ENCODE measurements at places on chromosomes 6 and 20.

DNA sequence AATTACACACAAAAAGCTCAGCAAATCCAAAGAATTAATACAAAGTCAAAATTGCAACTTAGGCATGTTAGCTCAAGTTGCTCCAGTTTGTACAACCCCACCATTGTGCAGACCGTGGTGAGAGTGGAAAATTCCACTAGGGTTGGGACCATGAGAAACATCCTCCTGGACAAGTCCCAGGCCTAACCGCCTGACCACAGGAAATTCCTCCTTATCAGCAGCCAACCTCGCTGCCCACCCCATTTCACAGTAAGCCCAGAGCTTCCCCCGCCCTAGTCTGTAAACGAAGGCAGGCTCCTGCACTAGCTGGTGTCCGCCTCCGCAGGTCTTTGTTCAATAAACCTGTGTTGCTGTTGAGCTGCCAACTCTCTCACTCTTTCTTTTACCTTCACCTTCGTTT is 1023.3 kb downstream of the EYS start:
- no peak for DNase-seq

DNA sequence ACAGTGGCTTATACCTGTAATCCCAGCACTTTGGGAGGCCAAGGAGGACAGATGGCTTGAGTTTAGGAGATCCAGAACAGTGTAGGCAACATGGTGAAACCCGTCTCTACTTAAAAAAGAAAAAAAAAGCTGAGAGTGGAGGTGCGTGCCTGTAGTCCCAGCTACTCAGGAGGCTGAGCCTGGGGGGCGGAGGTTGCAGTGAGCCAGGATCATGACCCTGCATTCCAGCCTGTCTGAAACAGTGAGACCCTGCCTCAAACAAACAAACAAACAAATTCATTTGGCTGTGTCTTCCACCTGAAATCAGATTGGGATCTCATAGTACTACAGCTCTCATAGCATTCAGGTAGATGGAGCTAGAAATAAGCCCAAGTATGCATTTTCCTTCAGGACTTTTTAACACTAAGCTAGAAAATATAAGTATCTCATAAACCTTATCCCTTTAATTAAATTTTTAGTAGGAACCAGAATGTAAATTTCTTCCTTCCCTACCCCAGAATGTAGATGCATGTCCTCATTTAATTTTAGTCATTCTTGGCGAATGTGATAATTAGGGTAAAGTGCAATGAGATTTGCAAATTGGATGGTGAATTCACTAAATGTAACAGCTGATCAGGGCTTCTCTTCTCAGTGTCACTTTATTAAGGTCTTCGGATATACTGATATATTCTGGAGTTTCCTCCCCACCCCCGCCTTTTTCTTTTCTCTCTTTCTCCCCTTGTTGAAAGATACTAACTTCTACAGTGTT is 190.4 kb downstream of the CDKAL1 start:
- DNase-seq = no peak

DNA sequence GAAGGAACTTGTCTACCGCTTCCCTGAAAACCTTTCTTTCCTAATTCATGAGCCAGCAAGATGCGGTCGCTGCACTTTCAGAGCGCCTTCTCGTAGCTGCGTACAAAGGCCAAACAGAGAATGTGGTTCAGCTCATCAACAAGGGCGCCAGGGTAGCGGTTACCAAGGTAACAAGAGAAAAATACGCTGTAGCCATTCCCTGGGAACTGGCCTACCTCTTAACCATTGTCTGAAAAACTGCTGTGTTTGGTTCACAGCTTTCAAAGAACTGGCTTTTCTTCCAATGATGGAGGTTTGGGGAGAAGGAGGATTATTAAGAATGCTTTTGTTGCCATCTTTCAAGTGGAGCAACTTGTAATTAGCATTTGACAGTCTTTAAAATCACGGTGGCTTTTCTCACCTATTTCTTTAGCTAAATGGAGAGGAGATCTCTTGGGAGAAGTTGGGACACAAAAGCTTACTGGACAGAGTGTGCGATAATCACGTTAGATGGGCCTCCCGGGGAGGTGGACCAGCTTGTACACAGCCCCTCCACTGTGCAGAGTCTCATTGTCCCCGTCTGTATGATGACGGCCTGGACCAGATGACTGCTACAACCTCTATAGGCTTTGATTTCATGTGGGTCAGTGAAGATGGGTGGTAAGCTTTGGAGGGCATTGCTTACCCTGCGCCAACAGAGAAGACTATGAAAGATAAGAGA is 71.5 kb downstream of the LYRM2 start:
- DNase-seq = no peak

- peak; percentile 9 for DNase-seq
Observed at GRCh38 chr20:33859157-33859695, 48.1 kb downstream of the CHMP4B start.

DNA sequence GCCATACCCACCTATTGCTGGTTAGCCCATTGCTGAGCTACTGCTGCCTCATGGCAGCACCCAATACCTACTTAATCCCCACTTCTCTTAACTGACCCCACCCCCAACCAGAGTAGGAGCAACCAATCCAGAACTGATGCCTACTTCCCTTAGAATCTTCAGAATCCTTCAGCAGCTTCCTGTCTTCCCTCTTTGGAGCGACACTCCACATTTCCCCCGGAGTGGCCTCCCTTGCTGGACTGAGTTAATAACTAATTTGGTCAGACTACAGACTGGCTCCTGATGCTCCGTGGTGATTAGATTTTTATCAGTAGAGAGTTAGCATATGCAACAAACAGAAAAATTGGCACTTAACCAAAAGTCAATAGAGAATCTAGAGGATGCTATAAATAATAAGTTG is 51.2 kb upstream of the UBR2 start:
- no peak for DNase-seq

- DNase-seq = no peak
Observed at GRCh38 chr6:35027807-35028206, 113.3 kb downstream of the TCP11 start.

- DNase-seq = peak; percentile 50
Observed at GRCh38 chr20:5528719-5529256, 212.0 kb upstream of the PROKR2 start.

DNA sequence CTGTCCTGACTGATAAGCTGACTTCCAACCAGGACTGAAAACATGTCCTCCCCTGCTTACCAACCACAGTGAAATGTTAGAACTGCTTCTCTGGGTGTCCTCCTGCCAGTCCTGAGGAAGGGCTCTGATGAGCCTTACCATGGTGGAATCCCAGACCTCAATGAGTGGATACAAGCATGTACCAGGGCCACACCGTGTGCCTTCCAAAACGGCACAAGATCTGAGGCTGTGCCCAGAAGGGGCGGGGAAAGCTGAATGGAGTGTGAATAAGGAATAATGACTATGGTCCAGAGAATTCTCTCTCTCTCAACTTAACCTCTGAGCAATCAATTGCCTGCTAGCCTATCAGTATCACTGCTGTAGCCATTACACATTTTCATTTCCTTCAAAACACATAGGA is 51.7 kb downstream of the PDE10A start:
- DNase-seq = peak; percentile 29

DNA sequence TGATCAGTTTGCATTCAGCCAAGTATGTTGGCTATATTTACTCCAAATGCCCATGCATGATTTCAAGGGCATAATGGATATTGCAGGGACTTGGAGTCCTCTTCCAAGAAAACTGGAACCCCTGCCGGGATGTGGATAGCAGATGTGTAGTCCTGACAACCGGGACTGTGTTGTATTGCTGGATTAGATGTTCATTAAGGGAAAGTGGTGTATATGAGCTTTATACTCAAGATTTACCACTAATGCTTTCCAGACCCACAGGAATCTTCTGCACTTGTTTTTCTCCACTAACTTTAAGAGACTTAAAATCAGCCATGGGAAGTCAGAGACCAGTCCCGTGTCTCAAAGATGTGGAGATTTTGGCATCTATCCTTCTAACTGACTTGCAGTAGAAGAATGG is 770.9 kb downstream of the HDGFL1 start:
- no peak for DNase-seq

GRCh38 chr6:12408752-12409151 is 118.6 kb downstream of the EDN1 start:
- no peak for DNase-seq

GRCh38 chr6:36656441-36656840 is 22.1 kb upstream of the CDKN1A start:
- peak; percentile 97 for DNase-seq

- no peak for DNase-seq
Observed at GRCh38 chr20:4681991-4682401, 39.7 kb upstream of the PRND start.

- no peak for DNase-seq
Observed at GRCh38 chr6:4802312-4802935, 26.2 kb downstream of the CDYL start.

DNA sequence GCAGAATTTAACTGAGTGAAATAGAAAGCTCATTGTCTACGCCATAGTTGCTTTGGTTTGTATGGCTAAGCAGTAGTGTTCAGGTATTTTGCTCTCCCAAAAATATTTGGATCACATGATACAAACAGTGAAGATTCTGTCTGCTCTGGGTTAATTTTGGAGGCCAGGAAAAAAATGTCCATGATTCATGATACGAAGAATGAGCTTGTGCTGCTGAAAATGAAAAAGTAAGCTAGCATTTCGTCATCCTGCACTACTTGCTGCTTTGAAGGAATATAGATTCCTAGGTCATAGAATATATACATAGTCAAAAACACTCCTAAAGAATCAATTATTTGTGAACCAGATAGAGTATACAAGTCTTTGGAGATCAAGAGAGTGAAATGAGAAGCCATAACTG is 8.3 kb downstream of the WRNIP1 start:
- DNase-seq = no peak

GRCh38 chr6:36252005-36252404 is 17.9 kb upstream of the PNPLA1 start:
- no peak for DNase-seq

DNA sequence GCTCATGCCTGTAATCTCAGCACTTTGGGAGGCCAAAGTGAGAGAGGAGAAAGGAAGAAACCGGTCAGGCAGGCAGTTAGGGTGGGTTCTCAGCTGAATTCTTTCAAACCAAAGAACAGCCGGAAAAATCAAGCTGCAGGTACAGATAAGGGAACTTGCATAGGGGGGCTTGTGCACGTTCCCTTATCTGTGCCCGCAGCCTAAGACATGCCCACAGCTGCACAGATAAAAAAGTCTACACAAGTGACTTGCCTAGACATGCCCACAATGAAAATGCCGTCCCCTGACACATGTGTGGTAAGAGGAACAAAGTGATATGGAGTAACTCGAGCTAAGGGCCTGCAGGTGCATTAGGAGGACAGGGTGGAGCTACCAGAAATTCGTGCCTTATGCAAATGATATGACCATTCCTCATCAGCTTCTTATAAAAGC is 175.8 kb upstream of the SALL4 start:
- no peak for DNase-seq

DNA sequence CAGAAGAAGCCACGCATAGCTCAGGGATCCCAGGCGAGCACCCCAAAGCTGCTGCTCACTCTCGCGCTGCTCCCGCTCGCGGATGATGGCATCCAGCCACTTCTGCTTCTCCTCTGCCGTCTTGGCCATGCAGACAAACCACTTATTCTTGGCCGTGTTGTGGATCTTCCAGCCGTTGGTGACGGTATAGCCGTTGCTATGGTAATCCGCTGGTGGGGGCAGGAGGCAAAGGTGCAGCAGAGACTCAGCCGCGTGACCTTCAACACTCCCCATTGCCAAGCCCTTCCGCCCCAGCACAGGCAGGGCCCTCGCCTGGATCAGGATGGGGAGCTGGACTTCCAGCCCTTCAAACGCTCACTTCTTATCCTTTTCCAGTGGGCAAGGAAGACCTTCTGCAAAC is 136.9 kb downstream of the PREX1 start:
- no peak for DNase-seq

DNA sequence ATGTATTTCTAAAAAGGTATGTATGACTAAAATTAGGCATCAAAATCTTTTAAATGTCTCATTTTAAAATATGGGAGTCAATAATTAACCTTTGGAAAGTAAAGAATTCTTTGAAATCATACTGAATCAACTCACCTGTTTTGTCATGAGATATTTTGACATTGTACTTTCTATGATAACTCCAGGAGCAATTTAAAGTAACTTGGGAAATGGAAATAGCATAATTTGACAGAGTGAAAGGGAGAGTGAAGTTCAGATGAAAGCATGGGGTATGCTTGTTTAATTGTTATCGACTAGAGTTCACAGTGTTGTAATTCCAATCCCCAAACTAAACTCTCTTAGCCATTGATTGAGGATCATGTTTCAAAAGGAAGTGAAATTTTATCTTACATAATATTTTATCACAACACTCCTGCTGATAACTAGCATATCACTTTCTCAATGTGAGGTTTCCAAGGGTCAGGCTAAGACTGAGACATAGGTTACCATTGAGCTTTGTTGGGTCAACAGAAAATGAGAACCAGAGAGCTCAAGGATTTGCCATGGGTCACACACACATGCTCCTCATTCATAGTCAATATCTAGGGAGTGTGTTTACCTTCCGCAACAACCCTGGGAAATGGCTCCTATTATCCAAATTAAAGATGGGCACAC is 2.3 kb downstream of the GSTA1 start:
- no peak for DNase-seq

DNA sequence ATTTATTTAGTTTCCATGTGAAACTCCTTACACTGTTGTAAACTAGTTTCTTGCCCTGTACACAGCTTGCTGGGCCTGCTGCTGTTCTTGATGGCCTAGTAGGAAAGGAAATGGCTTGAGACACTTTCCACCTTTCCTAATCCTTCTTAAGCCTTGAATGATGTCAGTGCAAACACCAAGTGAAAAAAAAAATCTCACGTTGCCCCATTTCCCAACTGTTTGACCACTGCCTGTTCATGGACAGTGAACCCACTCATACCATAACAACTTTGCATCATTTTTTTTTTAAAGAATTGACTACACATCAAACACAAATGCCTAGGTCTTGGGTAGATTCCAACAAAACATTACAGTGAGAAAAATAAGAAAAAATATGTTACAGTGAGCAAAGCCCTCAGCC is 653.6 kb upstream of the FLRT3 start:
- no peak for DNase-seq

DNA sequence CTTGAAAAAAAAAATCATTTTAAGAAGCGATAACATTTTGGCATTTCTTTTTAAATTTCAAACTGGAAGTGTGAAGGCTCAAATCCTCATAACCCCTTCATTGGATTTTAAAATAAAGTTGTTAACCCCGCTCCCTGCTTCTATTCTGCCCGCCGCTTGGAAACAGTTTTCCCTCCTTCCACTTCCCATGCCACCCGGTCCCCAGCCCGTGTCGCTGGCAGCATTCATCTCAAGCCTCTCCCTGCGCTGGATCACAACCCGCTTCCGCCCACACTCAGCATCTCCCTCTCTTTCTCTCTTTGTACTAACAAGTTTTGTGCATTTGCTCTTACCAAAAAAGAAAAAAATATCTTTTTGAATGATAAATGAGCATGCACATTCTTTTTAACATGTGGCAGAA is 15.4 kb upstream of the PDE10A start:
- no peak for DNase-seq

GRCh38 chr6:53624502-53624901 is 41.1 kb downstream of the KLHL31 start:
- no peak for DNase-seq

GRCh38 chr20:6651016-6651415 is 116.5 kb upstream of the BMP2 start:
- no peak for DNase-seq

- DNase-seq = no peak
Observed at GRCh38 chr6:101392586-101393230, 800 bp upstream of the GRIK2 start.
